ENCODE measurements at places on chromosomes 13 and 19.

GRCh38 chr19:8501516-8501915 lies 924 bp downstream of the PRAM1 start:
- no peak for DNase-seq

GRCh38 chr19:7507884-7508283 lies 8.0 kb upstream of the ZNF358 start:
- DNase-seq, result peak; percentile 47

GRCh38 chr13:112350300-112350699 lies 25.9 kb upstream of the SPACA7 start:
- no peak for DNase-seq

DNA sequence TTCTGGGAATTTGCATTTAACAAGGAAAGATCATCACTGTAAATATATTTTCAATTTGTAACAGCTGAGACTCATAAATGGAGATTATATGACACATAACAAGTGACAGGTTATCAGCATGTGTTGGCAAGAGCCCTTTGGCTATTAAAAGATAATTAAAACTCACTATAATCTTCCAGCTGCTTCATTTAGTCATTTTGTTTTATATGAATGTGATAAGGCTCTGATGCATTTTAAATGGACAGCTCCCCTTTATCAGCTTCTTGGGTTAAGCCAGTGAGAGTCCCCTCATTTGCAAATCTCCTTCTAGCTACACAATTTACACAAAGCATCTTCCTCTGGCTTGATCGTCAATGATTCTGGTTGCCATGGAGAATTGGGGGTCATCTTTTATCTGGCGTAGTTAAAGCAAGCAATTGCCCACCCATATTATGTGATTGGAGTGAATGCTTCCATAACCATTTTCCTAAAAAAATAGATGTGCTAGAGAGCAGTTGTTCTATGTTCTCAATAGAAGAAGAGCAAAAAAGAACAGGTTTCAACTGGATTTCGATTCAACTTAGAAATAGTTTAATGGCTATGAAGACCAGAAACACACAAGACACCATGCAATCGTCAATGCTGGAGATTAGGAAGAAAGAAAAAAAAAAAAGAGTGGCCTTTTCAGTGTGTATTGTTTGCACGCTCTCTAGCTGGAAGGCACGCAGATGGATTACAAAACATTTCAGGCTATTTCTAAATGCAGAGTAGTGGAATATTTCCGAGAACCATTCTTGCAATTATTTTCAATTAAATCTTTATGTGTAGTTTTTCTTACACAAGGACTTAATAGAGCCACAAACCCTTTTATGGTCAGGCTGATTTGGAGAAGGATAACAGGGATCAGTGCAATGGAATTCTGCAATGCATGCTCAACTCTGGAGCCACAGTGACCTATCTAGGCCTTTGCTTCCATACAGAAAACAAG lies 27.4 kb downstream of the STARD13 start:
- DNase-seq, result peak; percentile 78

- DNase-seq, result no peak
Observed at GRCh38 chr19:17061205-17061604, 14.0 kb downstream of the HAUS8 start.

- peak; percentile 85 for DNase-seq
Observed at GRCh38 chr13:99018418-99019180, 40.7 kb upstream of the DOCK9 start.

DNA sequence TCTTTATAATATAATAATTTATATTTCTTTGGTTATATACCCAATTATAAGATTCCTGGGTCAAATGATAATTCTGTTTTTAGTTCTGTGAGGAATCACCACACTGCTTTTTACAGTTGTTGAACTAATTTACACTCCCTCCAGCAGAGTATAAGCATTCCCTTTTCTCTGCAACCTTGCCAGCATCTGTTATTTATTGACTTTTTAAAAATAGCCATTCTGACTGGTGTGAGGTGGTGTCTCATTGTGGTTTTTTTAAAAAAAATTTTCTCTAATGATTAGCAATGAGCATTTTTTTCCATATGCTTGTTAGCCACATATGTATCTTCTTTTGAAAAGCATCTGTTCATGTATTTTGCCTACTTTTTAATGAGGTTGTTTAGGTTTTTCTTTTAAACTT lies 122.2 kb downstream of the ZNF486 start:
- DNase-seq, result no peak

GRCh38 chr13:20136781-20137703 lies 23.8 kb downstream of the GJA3 start:
- no peak for DNase-seq

DNA sequence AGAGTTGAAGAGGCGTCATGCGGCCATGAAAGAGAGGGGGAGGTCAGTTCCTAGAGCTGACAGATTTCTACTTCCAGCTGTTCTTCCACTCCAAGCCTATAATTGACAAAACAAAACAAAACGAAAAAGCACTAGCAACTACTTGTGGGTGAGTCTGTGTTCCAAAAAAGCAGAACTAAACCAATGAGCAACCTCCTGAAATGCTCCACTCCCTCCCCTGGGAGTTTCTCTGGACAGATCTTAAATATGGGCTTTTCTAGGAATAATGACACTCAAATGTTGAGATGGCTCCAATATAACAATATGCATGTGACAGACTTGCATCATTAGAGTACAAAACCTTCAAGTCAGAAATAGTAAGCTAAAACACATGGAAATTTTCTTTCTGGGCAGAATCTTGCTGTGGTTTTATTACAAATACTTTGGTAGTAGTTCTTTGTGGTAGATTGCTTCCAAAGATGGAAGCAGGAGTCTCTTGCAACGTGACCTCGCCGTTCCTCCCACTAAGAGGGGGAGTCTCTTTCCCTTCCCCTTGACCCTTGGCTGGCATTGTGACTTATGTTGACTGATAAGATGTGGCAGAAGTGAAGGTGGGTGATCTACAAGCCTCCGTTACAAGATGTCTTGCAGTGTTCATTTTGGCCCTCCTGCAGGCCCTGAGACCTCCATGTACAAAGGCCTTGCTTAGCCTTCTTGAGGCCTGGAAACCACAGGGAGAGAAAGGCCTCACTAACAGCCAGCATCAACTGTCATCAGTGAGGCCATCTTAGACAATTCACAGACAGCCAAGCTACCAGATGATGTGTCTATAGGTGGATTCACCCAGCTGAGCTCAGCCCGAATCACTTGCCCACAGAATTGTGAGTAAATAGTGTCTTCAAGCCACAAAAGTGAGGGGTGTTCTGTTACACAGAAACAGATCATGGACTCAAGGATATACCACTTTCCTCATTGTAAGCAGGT lies 173.1 kb upstream of the RFC3 start:
- peak; percentile 45 for DNase-seq

DNA sequence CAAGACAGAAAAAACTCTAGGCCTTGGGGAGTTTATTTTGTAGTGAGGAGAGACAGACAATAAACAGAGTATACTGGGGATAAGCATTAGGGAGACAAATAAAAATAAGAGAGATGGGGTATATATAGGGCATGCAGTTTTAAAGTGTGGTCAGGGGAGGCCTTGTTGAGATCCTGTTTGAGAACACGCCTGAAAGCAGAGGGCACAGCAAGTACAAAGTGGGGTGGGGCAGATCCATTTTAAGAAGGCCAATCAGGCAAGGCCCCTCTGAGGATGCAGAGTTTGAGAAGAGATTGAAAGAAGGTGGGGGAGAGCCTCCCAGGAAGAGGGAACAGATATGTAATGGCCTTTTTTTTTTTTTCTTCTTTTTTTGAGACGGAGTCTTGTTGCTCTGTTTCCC lies 2.1 kb downstream of the PPP2R1A start:
- no peak for DNase-seq

DNA sequence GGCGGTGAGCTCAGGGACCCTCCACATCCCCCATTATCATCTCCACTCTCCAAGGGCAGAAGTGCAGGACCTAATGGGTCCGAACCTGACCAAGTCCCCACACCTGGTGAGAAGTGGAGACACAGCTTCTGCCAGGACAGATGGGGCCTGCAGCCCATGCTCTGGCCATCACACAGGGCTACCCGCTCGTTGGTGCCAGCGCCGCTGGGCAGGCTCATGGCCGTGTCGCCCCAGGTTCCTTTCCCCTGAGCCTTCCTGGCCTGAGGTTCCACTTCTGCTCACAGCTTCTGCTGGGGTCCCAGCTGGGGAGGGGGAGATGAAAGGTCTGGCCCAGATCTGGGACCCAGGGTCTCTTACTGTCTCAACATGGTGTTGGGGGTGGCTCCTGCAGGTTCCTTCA lies 48.4 kb upstream of the KCTD15 start:
- DNase-seq, result no peak

DNA sequence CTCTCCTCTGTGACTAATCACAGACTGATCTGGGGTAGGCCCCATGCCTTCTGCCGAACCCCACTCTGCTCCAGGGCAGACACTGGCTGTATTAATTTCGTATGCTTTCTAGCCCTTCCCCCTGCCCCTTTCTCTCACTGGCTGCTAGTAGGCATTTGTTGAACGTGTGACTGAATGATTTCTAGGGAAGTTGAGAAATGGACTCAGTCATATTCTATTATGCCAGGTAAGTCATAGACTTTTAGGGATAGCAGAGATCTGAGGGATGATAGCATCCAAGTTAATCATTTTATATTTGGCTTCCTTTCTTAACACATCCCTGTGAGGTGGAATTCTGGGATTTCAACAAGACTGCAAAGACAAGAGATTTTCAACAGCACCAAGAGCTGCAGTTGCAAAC lies 166.4 kb downstream of the FGF9 start:
- no peak for DNase-seq

- DNase-seq, result no peak
Observed at GRCh38 chr13:38821770-38822551, 135.1 kb downstream of the FREM2 start.

DNA sequence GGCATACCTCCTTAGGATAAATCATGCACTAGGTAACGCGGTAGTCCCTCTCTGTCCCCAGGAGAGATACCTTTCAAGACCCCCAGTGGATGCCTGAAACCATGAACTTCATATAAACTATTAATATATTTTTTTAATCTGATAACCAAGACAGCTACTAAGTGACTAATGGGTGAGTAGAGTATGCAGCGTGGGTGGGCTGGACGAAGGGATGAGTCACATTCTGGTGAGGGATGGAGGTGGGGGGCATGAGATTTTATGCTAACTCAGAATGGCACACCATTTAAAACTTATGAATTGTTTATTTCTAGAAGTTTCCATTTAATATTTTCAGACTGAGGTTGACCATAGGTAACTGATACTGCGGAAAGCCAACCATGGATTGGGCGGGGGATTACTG lies 46.2 kb downstream of the CDK8 start:
- DNase-seq, result peak; percentile 74

DNA sequence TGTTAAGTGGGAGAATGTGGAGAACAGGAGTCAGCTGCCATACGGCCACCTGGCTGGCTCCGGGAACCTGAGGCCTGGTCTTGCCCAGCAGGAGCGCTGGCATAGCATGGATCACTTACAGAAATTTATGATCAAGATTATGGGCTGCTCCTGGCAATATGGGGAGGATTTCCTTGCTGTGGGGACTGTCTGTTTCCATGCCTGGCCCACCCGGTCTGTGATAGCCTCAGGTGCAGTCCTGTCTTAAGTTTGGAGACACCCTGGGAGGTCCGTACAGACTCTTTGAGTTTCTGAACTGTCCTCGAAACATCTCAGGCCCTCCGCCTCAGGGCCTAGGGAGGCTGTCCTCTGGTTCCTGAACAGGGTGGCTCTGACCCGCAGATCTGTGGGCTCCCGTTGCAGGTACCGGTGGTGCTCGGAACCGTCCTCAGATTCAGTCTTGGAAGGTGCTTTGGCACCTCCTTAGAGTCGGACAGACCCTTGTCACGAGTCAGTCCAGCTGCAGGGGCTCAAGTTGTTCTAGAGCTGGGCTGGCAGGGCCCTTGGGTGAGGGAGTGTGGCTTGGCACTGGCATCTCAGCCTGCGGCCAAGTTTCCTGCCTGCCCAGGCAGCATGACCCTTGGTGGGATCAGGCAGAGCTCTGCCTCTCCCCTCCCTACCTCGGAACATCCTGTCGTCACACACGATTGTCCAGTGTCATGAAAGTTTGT lies 4.9 kb downstream of the TFDP1 start:
- no peak for DNase-seq

GRCh38 chr13:27295096-27295495 lies 24.5 kb downstream of the RASL11A start:
- no peak for DNase-seq

GRCh38 chr13:27158335-27158734 lies 13.3 kb downstream of the USP12 start:
- no peak for DNase-seq

DNA sequence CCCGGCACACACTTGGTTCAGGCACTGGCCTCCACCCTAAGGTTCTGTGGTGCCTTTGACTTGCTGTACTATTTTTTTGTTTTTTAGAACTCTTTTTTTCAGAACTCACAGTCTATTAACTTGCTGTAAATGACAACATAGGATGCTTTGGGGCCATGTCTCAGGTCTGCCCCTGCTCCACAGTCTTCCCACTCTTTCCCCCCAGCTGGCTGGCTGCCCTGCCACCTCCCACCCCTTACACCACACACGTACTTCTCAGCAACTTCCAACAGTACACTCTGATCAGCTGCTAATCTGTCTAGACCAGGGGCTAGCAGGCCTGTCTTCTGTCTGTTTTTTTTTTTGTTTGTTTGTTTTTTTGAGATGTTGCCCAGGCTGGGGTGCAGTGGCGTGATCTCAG lies 8.1 kb downstream of the C19orf44 start:
- DNase-seq, result no peak

GRCh38 chr19:48959341-48960239 lies 4.9 kb downstream of the BAX start:
- no peak for DNase-seq
